ENCODE measurements at places on chromosomes 16 and 17.

DNA sequence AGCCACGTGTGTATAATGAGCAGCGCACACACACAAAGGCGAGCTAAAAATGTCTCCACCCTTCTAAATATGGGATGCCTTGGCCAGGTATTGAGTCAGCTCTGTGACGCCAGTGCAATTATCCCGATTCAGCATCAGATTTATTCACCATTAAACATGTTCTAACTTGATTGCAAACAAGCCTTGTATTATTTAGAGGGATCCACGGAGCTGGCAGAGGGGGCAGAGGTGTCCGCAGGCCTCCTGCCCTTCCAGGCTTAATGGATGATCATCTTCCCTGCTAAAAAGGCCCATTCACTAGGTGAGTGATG lies 591.7 kb downstream of the MAF start:
- no peak for DNase-seq

DNA sequence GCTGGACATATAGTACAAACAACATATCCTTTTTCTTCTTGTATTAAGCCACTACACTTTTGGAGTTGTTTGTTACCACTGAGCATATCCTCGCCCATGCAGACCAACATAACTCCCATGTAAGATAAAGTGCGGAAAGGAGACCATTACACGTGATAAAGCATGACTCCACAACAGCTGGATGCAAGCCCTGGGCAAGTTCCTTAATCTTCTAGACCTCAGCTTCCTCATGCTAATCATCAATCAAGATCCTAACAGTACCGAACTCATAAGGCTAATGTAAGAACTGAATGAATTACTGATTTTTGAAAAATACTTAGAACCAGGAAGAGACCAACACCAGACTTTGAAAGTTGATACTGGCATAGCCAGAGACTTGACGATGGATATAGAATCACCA lies 47.0 kb upstream of the GSG1L start:
- no peak for DNase-seq

DNA sequence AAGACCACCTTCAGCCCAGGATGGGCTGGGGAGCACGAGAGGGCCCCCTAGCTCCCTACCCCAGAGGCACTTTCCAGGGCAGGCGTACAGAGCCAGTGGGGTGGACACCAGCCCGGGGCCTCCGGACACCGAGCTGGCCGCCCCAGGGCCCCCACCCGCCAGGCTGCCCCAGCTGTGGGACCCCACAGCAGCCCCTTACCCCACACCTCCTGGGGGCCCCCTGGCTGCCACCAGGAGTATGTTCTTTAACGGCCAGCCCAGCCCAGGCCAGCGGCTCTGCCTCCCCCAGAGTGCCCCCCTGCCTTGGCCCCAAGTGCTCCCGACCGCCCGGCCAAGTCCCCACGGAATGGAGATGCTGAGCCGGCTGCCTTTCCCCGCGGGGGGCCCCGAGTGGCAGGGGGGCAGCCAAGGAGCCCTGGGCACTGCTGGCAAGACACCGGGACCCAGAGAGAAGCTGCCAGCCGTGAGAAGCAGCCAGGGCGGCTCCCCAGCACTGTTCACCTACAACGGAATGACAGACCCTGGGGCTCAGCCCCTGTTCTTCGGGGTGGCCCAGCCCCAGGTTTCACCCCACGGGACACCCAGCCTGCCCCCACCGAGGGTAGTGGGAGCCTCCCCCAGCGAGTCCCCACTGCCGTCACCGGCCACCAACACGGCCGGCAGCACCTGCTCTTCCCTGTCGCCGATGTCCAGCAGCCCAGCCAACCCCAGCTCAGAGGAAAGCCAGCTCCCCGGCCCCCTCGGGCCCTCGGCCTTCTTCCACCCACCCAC lies 24.3 kb upstream of the ZFPM1 start:
- no peak for DNase-seq

DNA sequence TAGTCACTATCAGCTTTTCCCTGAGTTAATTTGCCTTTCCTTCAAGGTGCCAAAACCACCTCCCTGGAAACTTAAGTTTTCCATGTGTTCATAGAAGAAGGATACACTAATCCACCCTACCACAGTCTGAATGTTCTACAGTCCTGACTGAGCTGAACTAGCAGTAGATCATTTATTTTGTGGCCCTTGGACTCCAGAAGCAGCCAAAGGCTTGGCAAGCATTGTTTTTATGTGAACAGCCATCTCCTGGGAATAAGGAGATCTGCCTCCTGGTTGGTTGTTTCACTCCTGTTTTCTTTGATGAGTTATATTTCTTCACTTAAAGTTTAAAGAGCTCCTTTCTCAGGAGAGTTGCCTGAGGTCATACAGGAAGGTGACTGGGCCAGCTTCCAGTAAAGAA lies 634.6 kb upstream of the SOX9 start:
- no peak for DNase-seq

DNA sequence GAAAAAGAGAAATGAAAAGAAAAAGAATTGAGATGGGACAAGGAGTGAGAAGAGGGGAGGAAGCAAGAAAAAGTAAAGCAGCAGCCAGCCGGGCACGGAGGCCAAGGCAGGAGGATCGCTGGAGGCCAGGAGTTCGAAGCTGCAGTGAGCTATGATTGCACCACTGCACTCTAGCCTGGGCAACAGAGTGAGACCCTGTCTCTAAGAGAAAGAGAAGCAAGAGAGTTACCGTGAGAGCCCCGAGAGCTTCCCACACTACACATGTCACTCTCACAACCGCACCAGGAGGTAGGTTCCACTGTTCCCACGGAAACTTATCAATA lies 18.8 kb upstream of the LITAF start:
- DNase-seq = no peak
